ELF-1 (cell line): ENCODE measurements at places on chromosomes 11 and 22.

GRCh38 chr22:49763138-49763537 lies 64.5 kb downstream of the BRD1 start:
- DNase-seq: no peak

DNA sequence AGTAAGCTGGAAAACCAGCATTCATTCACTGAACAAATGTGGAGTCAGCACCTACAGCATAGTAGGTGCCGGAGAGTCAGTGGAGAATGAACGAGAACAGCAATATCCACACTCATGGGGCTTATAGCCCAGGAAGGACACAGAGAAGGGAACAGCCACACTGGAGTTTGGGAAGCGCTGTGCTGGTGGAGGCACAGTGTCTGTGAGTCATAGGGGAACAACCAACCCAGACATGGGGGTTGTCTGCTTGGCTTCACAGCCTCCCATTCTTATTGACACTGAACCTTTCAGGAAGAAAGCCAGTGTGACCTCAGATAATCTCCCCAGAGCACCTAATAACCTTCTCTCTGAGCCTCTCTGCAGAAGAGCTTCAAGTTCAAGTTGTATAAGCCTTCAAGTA lies 56.6 kb upstream of the UBASH3B start:
- no peak for DNase-seq

- DNase-seq: no peak
Observed at GRCh38 chr11:115469361-115469760, 34.9 kb downstream of the CADM1 start.

GRCh38 chr22:36325154-36326031 lies 62.4 kb downstream of the MYH9 start:
- no peak for DNase-seq

DNA sequence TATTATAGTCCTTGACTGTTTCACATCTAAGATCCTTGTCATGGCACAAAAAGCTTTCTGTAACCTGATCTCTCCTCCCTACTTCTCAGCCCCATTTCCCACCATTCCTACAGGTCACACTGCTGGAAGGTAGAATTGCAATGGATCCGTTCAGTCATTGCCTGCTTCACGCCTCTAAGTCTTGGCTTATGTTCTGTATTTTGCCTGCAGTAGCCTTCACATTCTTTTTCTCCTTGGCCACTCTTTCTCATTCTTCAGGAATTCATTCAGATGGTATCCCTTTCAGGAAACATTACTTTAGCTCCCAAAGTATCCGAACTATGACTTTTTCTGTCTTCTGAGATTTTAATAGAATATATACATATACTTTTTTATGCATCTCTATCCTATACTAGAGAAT lies 731.5 kb downstream of the NTM start:
- no peak for DNase-seq
